Muscle of arm (tissue), 14 donors: ENCODE measurements at places on chromosomes 16 and 17.

GRCh38 chr17:42428141-42428944, 5.3 kb upstream of the CAVIN1 start:
- no peak for DNase-seq

GRCh38 chr16:4949986-4950385, 8.1 kb upstream of the SEC14L5 start:
- DNase-seq: no peak

GRCh38 chr16:49023050-49023449, 258.6 kb downstream of the CBLN1 start:
- DNase-seq: no peak

GRCh38 chr16:89143201-89143741, 28.3 kb upstream of the CDH15 start:
- no peak for DNase-seq

GRCh38 chr16:239948-240277, 5.3 kb downstream of the FAM234A start:
- DNase-seq: no peak

- no peak for DNase-seq
Observed at GRCh38 chr17:49364119-49364518, 2.1 kb upstream of the ZNF652 start.

DNA sequence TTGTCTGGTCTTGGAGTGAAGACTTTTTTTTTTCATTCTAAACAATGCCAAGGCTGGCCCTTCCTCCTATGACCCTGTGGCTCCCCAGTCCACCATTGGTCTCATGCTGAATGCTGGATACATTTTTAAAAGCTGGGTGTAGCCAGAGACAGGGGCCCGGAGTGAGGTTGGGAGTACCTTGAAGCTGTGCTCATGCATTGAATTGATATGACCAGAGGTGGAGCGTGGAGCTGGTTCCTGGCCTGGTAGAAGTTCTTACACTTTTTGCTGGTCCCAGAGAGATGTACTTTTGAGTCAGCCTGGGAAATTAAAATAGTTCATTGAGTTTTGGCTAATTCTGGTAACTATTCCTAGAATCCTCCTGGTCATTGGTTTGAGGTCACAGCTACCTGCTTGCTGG, 83.6 kb downstream of the CMIP start:
- no peak for DNase-seq
